ENCODE measurements at places on chromosomes 11 and 22.

DNA sequence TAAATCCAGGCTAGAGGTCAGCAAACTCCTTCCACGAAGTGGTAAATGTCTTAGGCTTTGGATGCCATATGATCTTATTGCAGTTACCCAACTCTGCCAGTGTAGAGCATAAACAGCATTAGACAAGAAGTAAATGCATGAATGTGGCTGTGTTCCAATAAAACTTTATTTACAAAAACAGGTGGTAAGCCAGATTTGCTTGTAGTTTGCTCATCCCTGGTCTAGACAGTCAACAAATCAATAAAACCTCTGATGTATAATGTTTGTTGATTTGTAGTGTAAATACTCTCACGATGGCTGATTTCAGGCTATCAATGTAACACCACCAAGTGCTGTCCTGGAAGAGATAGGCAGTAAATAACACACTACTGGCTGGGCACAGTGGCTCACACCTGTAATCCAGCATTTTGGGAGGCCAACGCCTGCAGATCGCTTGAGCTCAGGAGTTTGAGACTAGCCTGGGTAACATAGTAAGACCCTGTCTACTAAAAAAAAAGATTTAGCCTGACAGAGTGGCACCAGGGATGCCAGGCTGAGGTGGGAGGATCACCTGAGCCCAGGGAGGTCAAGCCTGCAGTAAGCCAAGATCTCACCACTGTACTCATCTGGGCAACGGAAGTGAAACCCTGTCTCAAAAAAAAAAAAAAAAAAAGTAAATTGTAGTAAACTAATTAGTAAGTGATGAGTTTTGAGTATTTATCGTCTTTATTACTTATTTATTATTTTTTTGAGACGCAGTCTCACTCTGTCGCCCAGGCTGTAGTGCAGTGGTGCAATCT, 6.9 kb upstream of the CATSPER1 start:
- H3K27ac ChIP-seq: no peak overlapping the region
- no peak for DNase-seq
- H3K27me3 ChIP-seq: peaks cover 6% of the 10 kb centered on the region
- H3K4me3 ChIP-seq: no peak overlapping the region

DNA sequence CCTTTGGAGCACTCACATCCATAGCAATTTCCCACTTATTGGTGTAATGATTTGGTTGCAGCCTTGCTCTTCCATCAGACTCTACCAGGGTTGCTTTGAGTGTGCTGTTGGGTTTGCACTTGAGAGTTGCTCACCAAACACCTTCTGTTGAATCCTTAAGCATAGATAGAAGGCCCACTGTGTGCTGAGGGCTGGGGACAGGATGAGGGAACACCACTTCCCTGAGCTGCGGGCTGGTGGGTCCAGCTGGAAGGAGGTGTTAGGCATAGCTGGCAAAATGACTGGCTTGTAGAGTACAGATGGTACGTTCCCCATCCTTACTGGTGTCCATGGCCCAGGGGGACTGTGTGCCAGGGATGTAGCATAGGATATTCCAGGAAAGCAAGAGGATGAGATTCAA, 3.9 kb downstream of the PRDM11 start:
- peaks cover 24% of the 10 kb centered on the region for H3K4me1 ChIP-seq
- no peaks in the 10 kb centered on the region for H3K36me3 ChIP-seq
- H3K27ac ChIP-seq: no peak overlapping the region
- no peaks in the 10 kb centered on the region for H3K27me3 ChIP-seq
- no peak overlapping the region for H3K4me3 ChIP-seq
- DNase-seq: no peak

DNA sequence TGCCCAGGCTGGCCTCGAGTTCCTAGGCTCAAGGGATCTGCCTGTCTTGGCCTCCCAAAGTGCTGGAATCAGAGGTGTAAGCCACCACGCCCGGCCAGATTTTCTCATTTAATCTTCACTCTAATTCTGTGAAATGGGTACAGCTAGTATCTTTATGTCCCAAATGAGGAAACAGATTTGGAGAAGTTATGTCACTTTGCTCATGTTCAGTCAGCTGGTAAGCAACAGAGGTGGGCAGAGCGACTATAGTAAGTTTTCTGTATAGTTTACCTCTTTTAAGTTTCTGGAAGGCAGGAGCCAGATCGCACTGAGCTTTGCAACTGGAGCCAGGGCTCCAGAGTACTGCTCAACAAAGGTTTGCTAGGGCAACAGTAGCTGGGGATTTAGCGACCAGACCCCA, 33.2 kb downstream of the RCOR2 start:
- DNase-seq: no peak
- peaks cover 10% of the 10 kb centered on the region for H3K36me3 ChIP-seq
- peaks cover 89% of the 10 kb centered on the region for H3K4me1 ChIP-seq
- H3K27ac ChIP-seq: peak overlapping the region; percentile 32
- H3K27me3 ChIP-seq: no peaks in the 10 kb centered on the region
- H3K4me3 ChIP-seq: no peak overlapping the region

DNA sequence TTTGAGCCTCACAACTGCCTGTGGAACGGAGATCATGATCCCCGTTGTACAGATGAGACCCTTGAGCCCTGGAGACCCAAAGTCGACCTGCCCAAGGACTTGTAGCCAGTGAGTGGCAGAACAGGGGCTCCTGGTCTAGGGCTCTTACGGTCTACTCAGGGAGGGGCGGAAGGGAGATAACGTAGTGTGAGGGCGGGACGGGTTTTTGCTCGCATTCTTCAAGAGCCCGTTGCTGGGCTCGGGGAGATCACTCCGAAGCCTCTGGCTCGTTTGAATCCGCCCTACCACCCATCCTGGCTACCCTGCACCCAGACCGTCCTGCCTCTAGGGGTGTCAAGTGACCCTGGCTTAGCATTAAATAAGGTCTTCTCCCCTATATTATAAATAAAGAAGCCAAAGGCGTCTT, 639 bp downstream of the CRY2 start:
- H3K4me1 ChIP-seq: peaks cover 43% of the 10 kb centered on the region
- peak overlapping the region; percentile 92 for H3K27ac ChIP-seq
- H3K36me3 ChIP-seq: peaks cover 12% of the 10 kb centered on the region
- peak; percentile 20 for DNase-seq
- H3K27me3 ChIP-seq: no peaks in the 10 kb centered on the region

DNA sequence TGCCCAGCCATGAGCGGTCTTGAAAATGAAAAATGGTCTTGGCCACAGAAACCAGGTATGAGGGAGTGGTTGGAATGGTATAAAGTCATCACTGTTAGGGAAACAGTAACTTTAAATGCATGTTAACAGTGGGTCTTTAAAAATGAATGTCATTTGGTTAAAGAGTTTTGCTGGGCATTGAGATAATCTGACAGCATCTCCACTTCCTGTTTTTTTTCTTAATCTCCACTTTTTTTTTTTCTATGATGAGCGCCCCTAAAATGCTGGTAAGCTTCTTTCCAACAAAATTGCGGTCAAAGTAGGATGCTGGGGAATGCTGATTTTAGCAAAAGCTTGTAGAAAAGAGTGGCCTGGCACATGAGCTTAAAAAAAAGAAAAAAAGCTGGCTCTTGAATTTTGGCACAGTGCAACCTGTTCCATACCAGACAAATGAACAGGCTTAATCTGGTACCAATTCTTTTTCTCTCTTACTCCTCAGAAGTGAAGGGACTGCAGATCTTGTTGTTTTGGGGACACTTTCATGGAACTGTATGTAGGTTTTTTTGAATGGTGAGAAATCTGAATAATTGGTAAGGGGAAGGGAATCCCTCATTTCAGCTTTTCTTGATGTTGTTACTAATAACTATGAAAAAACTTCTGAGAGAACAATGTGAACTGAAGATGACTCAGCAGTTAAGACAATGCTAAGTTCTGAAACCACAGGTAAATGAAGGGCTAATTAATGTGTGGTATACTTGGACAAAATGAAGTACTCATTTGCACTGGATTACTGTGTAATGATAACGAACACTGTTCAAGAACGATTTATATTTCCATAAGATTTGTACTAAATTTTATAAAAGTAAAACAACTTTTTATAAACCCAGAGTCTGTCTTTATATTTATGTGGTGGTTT, 3.1 kb upstream of the ARHGEF12 start:
- no peaks in the 10 kb centered on the region for H3K36me3 ChIP-seq
- no peak overlapping the region for H3K27ac ChIP-seq
- no peak for DNase-seq
- H3K27me3 ChIP-seq: peaks cover 24% of the 10 kb centered on the region

DNA sequence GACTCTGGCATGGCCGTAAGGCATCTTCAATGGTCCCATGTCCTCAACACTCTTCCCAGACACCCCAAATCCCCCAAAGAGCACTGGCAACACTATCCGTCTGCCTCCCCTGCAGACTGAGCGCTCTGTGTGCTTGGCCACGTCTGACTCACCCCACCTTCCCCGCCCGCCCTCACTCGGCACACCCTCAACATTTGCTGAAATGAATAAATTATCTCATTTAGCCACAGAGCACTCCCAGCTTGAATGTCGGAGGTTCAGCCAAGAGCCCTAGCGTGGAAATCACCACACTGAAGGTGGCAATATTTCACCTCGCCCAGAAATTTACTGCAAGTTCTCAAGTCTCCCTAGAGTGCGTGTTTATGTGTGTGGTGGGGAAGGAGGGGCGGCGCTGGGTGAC, 46.6 kb upstream of the TCF20 start:
- H3K4me1 ChIP-seq: peaks cover 57% of the 10 kb centered on the region
- peak overlapping the region; percentile 10 for H3K4me3 ChIP-seq
- H3K27ac ChIP-seq: no peak overlapping the region
- peak; percentile 28 for DNase-seq
- no peaks in the 10 kb centered on the region for H3K36me3 ChIP-seq

DNA sequence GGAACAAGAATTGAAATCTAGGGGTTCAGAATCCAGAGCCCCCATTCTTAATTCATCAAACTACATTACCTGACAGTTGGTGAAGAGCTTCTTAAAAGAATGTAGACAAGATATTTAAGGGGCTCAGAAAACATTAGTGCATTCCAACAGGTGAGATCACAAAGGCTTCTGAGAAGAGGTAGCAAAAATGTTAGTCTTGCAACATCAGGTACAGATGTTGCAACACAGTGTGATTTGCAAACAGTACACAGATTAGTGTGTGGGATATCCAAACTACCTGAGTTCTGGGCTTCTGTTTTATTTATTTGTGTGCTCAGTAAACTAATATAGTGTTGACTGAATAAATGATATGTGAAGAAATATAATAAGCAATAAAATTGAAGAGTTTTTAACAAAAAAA, 11.8 kb downstream of the CASP4 start:
- H3K36me3 ChIP-seq: peaks cover 40% of the 10 kb centered on the region
- H3K4me3 ChIP-seq: no peak overlapping the region
- no peaks in the 10 kb centered on the region for H3K27me3 ChIP-seq
- DNase-seq: no peak
- H3K4me1 ChIP-seq: peaks cover 15% of the 10 kb centered on the region

DNA sequence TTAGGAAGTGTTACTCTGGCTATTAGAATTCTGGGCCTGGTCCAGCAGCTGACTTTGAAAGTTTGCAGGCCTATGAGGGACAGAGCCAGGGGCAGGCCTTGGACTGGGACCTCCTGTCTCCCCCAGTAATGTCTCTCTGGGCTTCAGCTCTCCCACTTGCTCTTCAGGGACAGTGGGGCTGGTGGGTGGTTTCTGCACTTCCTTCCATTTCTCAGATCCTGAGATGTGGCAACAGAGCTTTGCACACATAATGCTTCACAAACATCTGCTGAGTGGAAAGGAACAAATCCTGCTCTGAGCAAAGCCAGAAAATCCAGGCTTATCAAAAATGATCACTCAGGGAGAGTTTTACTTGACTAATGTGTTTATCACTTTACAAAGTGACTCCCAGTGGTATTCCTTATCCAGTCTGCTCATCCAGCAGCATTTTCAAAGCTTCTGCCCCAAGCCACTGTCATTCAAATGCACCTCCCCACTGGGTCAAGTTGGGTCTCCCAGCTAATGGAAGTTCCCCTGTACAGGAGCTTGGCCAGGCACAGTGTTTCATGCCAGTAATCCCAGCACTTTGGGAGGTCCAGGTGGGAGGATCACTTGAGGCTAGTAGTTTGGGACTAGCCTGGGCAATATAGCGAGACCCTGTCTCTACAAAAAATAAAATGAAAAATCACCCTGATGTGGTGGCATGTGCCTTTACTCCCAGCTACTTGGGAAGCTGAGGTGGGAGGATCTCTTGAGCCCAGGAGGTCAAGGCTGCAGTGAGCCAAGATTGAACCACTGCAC, 13.5 kb upstream of the OSBP2 start:
- no peaks in the 10 kb centered on the region for H3K27me3 ChIP-seq
- no peak overlapping the region for H3K4me3 ChIP-seq
- H3K36me3 ChIP-seq: no peaks in the 10 kb centered on the region
- no peaks in the 10 kb centered on the region for H3K4me1 ChIP-seq

DNA sequence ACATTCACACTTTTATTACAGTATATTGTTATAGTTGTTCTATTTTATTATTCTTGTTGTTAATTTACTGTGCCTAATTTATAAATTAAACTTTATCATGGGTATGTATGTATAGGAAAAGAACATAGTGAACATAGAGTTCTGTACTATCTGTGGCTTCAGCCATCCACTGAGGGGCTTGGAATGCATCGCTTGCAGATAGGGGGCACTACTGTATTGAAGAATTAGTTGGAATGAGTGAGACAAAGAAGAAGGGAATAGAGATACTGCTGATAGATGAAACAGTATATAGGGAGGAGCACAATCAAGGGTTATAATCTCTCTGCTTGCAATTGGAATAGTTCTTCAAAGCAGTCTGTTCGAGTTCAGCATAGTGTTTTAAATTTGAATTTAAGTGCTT, 432.2 kb downstream of the RAB38 start:
- H3K4me3 ChIP-seq: no peak overlapping the region
- H3K4me1 ChIP-seq: no peaks in the 10 kb centered on the region
- no peaks in the 10 kb centered on the region for H3K36me3 ChIP-seq
- H3K27ac ChIP-seq: no peak overlapping the region
- no peaks in the 10 kb centered on the region for H3K27me3 ChIP-seq
- DNase-seq: no peak

- no peak overlapping the region for H3K4me3 ChIP-seq
- no peak for DNase-seq
- H3K36me3 ChIP-seq: no peaks in the 10 kb centered on the region
- no peak overlapping the region for H3K27ac ChIP-seq
These were observed 8.9 kb downstream of the APOBEC3A start for GRCh38 chr22:38966380-38966702.

- no peak overlapping the region for H3K27ac ChIP-seq
- DNase-seq: no peak
- H3K4me3 ChIP-seq: no peak overlapping the region
These were observed 49.7 kb downstream of the TBC1D22A start for GRCh38 chr22:46812034-46812605.

DNA sequence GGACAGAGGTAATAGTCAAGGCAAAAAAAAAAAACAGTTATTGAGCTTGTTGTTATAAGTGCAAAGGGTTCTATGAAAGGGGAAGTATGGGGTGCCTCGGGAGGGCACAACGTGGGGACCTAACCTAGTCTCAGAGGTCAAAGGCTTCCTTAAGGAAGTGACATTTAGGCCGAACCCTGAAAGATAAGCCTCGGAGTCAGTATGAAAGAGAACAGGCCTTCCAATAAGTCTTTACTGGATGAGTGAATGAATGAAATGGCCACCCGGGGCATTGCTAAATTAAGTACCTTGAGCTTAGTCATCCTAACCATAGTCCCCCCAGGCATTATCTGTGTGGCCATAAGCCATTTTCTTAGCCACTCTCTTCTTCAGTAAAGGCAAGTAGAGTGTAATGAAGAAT, 19.7 kb downstream of the FLI1 start:
- DNase-seq: no peak
- no peaks in the 10 kb centered on the region for H3K27me3 ChIP-seq
- H3K4me1 ChIP-seq: peaks cover 73% of the 10 kb centered on the region
- peak overlapping the region; percentile 44 for H3K27ac ChIP-seq
- peaks cover 10% of the 10 kb centered on the region for H3K36me3 ChIP-seq

- no peaks in the 10 kb centered on the region for H3K4me1 ChIP-seq
- no peak overlapping the region for H3K27ac ChIP-seq
- no peaks in the 10 kb centered on the region for H3K27me3 ChIP-seq
- H3K4me3 ChIP-seq: no peak overlapping the region
These were observed 11.8 kb downstream of the CELSR1 start for GRCh38 chr22:46525389-46526243.
